ENCODE measurements at places on chromosomes 5 and 9.

DNA sequence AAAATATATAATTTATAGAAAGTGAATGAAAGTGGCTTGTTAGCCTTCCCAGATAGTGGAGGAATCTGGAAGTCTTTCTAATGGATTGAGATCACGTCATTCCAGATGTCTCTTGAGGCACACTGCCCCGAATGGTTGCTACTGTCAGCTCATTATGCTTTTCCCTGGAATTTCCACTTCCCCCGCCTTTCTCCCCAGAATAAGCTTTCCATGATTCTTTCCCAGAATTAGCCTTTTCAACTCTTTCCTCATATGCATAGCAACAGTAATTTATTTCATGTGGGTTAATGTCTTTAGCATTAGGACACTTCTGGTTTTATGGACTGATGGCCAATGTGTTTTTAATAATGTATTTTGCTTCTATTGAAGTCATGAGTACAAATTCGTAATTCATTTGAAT lies 81.5 kb downstream of the PALM2AKAP2 start:
- DNase-seq = no peak

GRCh38 chr5:170166101-170166500 lies 60.4 kb downstream of the FOXI1 start:
- DNase-seq = no peak

- peak; percentile 96 for DNase-seq
These were observed at the start of gene SETX for GRCh38 chr9:132354637-132355355. TSS of gene SETX (minus strand) at chr9:132354986. CDS start at chr9:132349428, 5,558 bp downstream.

- peak; percentile 45 for DNase-seq
These were observed 176.6 kb downstream of the ZNF462 start for GRCh38 chr9:107039542-107039941.

DNA sequence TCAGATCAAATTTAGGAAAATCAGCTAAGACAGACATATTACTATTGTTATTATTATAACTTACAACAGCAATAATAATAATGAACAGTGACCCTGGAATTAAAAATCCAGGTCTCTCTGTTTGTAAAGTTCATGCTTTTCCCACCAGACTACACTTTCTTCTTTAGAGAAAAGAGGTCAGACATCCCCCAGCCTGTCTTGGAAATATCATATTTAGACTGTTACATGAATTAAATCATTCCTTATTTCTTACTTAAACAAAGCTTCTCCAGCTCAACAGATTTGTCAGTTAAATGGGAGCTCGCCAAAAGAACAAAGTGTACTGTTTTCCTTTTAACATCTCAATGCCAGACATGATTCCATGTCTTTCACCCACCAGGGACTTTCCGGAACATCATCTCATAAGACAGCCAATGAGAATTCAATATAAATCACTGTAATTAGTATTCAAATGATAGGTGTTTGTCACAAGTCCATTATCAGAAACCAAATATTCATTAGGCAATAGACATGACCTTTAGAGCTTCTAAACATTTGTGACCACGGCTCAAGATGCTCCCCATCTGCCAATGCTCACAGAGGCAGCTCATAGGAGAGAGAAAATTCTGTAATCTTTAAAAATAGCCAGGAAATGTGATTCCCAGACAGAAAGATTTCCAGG lies 351.9 kb downstream of the ENC1 start:
- DNase-seq = peak; percentile 80

- peak; percentile 95 for DNase-seq
These were observed 66.8 kb upstream of the IL17B start for GRCh38 chr5:149445739-149446369.

GRCh38 chr9:29800821-29801220 lies 2227.5 kb upstream of the C9orf72 start:
- DNase-seq = no peak

DNA sequence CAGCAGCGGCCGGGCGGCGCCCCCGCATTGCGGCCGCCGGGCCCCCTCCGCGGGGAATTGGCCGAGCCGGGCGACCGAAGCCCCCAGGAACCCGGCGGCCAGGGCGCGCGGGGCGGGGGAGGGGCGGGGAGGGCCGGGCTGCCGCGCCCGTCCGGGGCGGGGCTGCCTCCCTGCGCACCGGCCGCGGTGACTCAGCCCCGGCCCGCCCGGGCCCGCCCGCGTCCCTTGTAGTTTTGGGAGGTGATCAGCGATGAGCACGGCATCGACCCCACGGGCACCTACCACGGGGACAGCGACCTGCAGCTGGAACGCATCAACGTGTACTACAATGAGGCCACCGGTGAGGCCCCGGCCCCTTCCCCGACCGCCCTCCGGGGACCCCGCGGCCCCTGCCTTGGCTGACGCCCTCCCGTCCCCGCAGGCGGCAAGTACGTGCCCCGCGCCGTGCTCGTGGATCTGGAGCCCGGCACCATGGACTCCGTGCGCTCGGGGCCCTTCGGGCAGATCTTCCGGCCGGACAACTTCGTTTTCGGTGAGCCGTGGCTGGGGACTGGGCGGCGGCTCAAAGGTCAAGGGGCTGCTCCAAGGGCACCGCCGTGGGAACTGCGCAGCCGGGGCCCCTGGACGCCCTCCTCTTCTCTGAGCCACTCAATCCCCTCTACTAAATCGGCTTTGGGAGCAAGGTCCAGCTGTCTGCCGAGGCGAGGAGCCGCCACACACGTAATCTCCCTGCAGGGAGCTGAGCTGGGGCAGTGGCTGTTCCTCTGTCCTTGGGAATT lies 592 bp downstream of the TUBB4B start:
- peak; percentile 44 for DNase-seq

GRCh38 chr5:11247224-11247623 lies 486.2 kb upstream of the DAP start:
- DNase-seq = no peak

GRCh38 chr5:72600391-72600981 lies 93.3 kb upstream of the ZNF366 start:
- peak; percentile 56 for DNase-seq

DNA sequence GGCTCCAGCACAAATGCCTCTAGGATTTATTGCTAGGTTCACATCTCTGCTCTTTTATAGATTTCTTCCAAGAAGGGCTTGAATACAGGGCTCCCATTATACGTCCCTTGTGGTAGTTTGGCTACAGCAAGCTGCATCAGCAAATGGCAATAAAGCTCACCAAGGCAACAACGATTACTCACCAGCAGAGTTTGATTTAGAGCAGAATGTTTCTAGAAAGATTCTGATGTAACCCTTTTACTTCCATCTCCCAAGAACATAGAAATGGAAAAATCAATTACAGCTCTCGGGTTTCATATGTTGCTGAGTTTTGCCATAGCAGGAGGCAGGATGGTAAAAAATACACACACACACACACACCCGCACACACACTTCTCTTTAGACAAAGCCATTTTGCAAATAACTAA lies 124.2 kb upstream of the TNPO1 start:
- DNase-seq = peak; percentile 35

Data from cardiac fibroblast (primary cell).